ENCODE measurements at places on chromosomes 7 and 10.

- DNase-seq: no peak
Observed at GRCh38 chr10:68196701-68197100, 35.2 kb downstream of the ATOH7 start.

DNA sequence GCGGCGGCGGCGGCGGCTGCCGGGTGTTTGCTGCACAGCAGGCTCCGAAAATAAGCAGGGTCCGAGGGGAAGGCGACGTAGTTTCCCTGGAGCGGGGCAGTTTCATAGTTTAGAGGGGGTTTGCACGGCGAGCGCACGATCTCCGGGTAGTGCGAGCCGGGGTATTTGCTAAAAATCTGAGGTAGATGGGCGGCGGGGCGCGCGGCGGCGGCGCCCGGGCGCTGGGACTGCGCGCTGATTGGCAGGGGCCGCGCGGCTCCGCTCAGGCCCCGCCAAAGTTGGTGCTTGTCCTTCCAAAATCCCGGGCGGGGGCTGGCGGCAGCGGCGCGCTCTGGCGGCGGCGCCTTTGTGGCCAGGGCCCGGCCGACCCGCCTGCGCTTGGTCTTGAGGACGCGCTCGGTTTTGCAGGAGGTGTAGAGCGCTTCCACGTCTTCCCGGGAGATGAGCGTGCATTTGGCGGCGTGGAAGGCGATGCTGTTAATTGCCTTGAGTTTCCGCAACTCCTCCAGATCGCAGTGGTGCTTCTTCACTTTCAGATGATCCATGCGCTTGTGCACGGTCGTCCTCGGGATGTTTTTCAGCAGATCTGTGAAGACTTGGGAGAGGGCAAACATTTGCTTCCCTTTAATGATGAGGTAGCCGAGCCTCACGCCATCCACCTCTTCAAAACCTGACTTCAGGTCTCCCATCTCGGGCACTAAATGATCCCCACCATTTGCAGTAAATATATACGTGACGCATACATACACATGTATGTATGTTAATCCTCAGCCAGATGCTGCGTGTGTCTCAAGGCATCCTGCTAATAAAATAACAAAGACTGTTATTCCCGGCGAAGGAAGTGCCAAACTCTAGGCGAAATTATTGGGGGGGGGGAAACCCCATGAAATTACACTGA, 8.1 kb downstream of the SKIDA1 start:
- no peak for DNase-seq

DNA sequence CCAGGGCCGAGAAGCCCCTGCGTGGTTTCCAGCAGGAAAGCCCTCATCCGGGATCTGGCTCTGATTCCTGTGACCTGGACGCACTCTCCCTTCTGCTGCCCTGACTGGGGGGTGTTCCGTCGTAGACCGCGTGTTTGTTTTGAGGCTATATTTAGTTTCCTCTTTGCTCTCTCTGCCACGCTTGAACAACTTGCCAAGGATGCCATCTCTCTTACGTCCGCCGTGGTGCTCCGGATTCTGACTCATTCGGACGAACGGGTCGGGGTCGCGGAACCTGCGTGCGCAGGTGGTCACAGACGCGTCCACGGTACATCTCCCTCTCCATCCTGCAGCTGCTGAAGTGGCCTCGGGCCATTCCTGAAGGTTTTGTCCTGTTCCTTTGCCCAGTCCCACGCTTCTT, 10.4 kb upstream of the SORCS3 start:
- no peak for DNase-seq

- DNase-seq: peak; percentile 96
Observed at GRCh38 chr10:110706690-110707098, 62.6 kb downstream of the RBM20 start.
